Sciatic nerve (tissue), 2 donors: ENCODE measurements at places on chromosomes 3 and 15. TPM values are rescaled to one million over a fixed set of nuclear protein-coding genes. Genes with fewer than 3 reads are reported as not detected.

The SH3BP5 gene
- 143 TPM for total RNA-seq

The CCK gene
- total RNA-seq, result not detected

The FGD5 gene
- 57.4 TPM for total RNA-seq

The MITF gene
- total RNA-seq, result 26.5 TPM

The ICE2 gene
- total RNA-seq, result 55.1 TPM

The CPLX3 gene
- not detected for total RNA-seq

The LRRC3B gene
- total RNA-seq, result 0.45 TPM

The CHL1 gene
- total RNA-seq, result 252 TPM

The ARGFX gene
- not detected for total RNA-seq

The CP gene
- 26.1 TPM for total RNA-seq

The COL6A5 gene
- total RNA-seq, result not detected

The LTF gene
- 11.3 TPM for total RNA-seq

The FANCD2OS gene
- not detected for total RNA-seq

The NMNAT3 gene
- total RNA-seq, result 8.6 TPM

The GOLGA8O gene
- 9.9 TPM for total RNA-seq

The POTEB2 gene
- total RNA-seq, result not detected

The SLC28A1 gene
- total RNA-seq, result 0.45 TPM

The PLSCR5 gene
- total RNA-seq, result not detected

The STXBP5L gene
- 1.4 TPM for total RNA-seq

The EOMES gene
- total RNA-seq, result 0.98 TPM

The ZNF80 gene
- total RNA-seq, result not detected

The C3orf52 gene
- 9.1 TPM for total RNA-seq

The PRTG gene
- total RNA-seq, result 4.9 TPM

The ALPK3 gene
- 7.2 TPM for total RNA-seq

The GPR160 gene
- total RNA-seq, result 5.4 TPM

The CPA3 gene
- 10.3 TPM for total RNA-seq

The CACNA1D gene
- total RNA-seq, result 13.0 TPM

The WHAMM gene
- 14.2 TPM for total RNA-seq

The TMC3 gene
- total RNA-seq, result 0.13 TPM

The SLC9C1 gene
- total RNA-seq, result 0.94 TPM

The LDHAL6B gene
- not detected for total RNA-seq

The YEATS2 gene
- 41.7 TPM for total RNA-seq

The EDEM1 gene
- 29.6 TPM for total RNA-seq

The SPINK8 gene
- total RNA-seq, result not detected

The SKOR1 gene
- total RNA-seq, result 1.3 TPM

The RETNLB gene
- not detected for total RNA-seq

The TAGLN3 gene
- total RNA-seq, result 0.62 TPM

The EEFSEC gene
- total RNA-seq, result 14.8 TPM

The ZCWPW2 gene
- total RNA-seq, result 3.3 TPM

The GRM2 gene
- total RNA-seq, result 0.40 TPM

The ST8SIA2 gene
- total RNA-seq, result not detected

The CEP19 gene
- total RNA-seq, result 1.7 TPM

The GP9 gene
- total RNA-seq, result 0.53 TPM

The COMMD4 gene
- 36.8 TPM for total RNA-seq

The RLBP1 gene
- not detected for total RNA-seq

The NDN gene
- 44.6 TPM for total RNA-seq

The FHIT gene
- total RNA-seq, result 10.2 TPM

The THOC7 gene
- 58.0 TPM for total RNA-seq

The CAPN7 gene
- 68.4 TPM for total RNA-seq

The UPK1B gene
- total RNA-seq, result 0.98 TPM

The CELF6 gene
- total RNA-seq, result 3.3 TPM

The PLA2G4E gene
- total RNA-seq, result not detected
